Omental fat pad (tissue), 4 donors: ENCODE measurements at places on chromosomes 12 and 14.

GRCh38 chr14:99188731-99189191 lies 83.2 kb downstream of the BCL11B start:
- no peak for DNase-seq

- DNase-seq: no peak
Measured at GRCh38 chr12:66051361-66051760, 79.2 kb downstream of the LLPH start.

DNA sequence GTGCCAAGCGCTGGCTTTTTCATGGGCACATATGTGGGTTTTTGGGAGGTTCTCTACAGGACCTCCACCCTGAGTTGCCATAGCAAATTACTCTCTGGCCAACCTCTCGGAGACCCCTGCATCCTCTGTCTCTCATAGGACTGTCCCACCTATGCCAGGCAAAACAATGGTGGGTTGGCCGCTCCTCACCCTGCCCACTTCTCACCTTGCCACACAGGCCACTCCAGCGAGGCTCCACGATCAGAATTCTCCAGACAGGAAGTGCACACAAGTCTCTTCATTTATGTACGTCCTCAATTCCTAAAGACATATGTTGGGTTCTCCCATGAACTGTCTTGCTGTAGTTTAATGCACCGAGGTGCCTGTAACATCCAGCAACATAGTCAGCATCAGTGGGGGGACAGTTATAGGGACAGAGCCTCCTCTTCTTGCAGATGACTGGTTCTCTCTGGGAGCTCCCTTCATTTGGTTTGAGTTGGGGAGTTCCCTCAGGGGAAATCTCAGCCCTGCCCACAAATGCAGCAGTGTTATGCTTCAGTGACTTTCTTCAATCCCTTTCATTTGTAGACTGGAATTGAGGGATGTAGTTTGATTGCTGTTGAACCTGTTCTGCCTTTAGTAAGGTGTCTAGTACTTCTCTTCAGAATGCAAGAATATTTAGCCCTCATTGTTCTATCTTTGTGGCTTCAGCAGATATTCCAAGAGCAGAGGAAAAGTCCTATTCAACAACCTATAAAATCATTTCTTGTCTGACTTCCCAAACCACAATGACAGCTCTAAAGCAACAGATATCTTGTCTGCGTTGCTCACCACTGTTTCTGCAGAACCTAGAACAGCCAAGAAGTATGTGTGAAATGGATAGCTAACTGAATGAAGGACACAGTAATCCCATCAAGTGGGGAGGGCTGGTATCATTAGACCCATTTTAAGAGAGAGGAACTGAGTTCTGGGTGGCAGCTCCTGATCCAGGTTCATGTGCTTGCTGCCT lies 2.8 kb upstream of the LTBP2 start:
- DNase-seq: no peak

- no peak for DNase-seq
Measured at GRCh38 chr12:68224613-68225285, 861 bp downstream of the IL26 start.

- no peak for DNase-seq
Measured at GRCh38 chr12:28802706-28803438, 346.2 kb upstream of the FAR2 start.

DNA sequence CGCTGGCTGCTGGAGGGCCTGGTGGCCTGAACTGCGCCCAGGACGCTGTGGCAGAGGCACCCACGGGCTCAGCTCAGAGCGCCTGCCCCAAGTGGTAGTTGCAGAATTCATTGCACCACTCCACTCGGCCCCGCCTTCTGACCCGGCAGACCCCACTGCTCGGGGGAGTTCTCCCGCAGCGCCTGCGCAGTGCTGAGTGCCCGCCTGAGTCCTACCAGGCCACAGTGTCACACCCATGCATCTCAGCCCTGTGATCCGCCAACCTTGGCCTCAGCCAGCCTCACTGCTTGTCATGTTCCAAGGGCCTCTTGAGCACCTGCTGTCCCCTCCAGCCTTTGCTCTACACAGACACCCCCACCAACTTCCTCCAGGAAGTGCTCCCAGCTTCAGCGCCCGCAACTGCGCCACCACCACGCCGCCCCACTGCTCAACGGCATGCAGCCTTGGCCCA lies 12.2 kb downstream of the DEGS2 start:
- no peak for DNase-seq

DNA sequence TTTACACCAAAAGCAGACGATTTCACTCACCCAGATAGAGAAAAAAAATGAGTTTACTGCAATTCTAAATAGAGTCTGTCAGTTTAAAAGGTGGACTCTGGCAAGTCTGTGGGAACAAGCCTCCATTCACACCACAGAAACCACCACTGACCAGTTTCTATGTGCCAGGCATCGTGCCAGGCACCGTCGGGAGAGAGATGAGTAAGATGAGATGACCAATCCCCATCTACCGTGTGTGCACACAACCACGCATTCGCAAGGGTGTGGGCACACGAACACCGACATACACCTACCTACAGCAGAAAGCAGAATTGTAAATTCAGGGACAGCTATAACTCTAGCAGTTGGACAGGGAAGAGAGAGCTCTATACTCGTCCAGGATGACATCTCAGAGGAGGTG lies 58.3 kb downstream of the PRIMA1 start:
- no peak for DNase-seq
